GM12878 (cell line): ENCODE measurements at places on chromosomes 16 and 17. TPM values are rescaled to one million over a fixed set of nuclear protein-coding genes. Genes with fewer than 3 reads are reported as not detected.

The PROCA1 gene
- 1.5 and 2.4 TPM in 2 replicates for total RNA-seq

The KRTAP2-2 gene
- not detected in 2 replicates for total RNA-seq

The CIBAR2 gene
- total RNA-seq: not detected in 2 replicates

The SCNN1B gene
- 0.49 and 0.80 TPM in 2 replicates for total RNA-seq

The HBA2 gene
- 0.48 and 0.92 TPM in 2 replicates for total RNA-seq

The TMEM106A gene
- 14.6 and 18.7 TPM in 2 replicates for total RNA-seq

The SDR42E2 gene
- not detected in 2 replicates for total RNA-seq

The ZNF423 gene
- total RNA-seq: 0.21 and 0.64 TPM in 2 replicates

The CTRB2 gene
- total RNA-seq: 8.9 and 9.4 TPM in 2 replicates

The CARD14 gene
- not detected in 2 replicates for total RNA-seq

The WNK4 gene
- total RNA-seq: 0.18 and 0.27 TPM in 2 replicates

The SECTM1 gene
- total RNA-seq: 0.08 TPM in 1 of 2 replicates, not detected in the other

The CLEC19A gene
- total RNA-seq: not detected in 2 replicates
